ENCODE measurements at places on chromosomes 16 and 17.

DNA sequence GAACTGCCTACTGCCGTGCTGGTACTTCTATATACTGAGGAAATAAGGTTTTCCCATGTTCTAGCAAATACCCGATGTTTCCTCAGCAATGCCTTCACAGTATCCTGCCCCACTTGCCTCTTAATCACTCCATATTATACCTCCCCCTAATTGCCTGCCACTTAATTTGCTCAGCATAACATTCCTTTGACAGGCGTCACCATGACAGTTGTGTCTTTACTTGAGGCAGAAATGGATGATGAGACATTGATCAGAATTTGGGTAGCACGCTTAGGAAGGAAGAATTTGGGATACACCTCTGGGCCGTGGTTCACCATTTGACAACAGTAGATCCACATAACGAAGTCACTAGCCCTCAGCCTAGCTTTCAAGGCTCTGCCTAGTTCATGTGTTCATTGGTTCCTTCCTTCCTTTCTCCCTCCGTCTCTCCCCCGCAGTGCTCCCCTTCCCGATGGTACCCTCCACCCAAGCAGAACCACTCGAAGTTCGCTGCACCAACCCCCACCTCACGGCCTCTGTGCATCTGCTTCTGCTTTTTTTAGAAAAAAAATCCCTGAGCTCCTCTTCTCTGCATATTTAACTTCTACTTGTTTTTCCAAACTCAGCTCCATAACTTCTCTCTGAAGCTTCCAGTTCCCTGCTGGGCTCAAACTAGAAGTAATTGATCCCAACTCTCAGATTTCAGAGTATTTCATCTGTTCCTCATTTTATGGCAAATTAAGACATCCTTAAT is 19.4 kb downstream of the IQCK start:
- no peak for DNase-seq

DNA sequence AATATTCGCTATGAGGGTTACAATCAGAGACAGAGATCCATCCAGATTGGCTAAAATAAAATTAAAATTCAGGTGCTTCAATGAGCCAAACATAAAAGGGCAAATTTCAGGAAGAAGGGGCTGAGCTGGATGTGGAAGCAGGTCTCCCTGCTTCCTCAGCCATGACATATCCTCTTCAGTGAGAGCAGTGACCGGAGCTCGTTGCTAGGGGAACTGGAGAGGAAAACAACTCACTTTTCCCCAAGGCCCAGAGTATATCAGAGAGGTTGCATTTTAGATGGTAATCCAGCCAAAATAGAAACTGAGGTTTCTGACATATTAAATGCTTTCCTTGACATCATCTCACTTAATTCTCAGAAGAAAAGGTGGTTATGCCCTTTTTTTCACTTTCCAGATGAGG is 503.5 kb downstream of the HS3ST4 start:
- no peak for DNase-seq

DNA sequence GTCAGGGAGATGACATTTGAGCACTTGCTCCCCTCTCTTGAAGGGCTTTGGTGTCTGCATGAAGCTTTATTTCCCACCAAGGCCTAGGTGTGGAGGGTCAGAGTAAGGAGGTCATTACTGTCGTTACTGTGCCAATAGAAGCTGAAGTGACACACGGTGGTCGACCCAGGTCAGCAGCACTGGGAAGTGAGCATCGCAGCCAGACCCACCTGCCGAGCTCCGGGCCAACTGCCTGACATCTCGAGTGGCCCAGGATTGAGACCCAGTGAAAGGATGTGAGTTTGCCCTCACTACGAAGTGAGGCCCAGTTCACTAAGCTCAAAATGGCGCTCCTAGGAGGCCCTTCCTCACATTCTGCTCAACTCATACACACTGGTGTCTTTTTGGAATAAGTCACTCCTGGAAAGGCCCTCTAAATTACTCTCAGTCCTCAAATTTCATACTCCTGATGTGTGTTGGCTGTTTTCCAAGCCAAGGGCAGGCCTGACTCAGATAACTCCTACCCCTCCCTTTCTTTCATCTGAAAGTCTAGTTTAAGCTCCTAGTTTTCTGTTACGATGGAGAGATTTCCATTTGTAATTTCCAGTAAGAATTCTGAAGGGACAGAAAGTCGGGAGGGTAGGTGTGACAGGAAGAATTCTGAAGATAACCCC is 200.4 kb downstream of the LGALS9B start:
- no peak for DNase-seq

- DNase-seq = no peak
Measured at GRCh38 chr16:66020642-66021041, 345.8 kb upstream of the CDH5 start.

GRCh38 chr17:13067629-13068303 is 49.9 kb upstream of the ELAC2 start:
- DNase-seq = no peak

GRCh38 chr16:6453742-6454141 is 878.9 kb upstream of the RBFOX1 start:
- no peak for DNase-seq
